Renal cortex interstitium (tissue), 15 donors: ENCODE measurements at places on chromosomes 3 and 15.

- DNase-seq = no peak
These were observed 87.8 kb downstream of the COL6A6 start for GRCh38 chr3:130604806-130605205.

DNA sequence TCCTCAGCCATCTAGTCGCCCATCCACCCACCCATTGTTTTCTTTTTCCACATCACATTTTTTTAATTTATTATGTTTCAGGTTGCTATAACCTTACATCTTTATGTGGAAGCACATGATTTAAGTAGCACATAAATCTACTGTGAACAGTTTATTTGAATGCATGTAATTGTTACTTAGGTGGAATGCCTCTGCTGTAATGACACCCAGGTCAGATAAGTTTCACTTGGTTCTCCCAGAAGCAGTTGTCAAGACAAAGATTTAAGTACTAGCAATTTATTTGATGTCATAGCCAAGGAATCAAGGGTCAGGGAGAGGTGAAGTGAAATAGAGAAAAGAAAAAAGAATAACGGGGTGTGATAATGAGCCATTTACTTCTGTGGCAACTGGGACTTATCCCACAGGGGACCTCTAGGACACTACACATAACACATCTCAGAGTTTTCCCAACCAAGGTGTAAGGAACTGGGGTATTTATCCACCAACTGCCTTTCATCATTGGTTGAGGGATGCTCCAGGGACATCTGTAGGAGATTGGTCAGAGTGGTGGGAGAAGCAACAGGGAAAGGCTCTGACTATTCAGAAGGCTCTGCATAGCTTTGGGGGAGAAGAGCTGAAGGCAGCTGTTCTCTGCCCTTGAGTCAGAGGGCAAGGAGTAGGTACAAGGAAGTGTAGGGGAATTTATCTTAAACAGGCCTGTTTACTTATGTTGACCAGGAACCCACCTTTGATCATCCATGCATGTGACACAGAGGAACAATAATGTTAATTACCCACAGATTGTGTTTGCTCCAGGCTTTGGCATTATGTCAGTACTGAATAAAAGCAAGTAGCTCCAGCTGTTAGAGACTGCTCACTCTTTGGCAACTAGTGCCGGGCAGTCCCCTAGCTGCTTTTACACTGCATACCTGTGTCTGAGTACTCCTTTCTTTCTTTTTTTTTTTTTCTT is 94.8 kb downstream of the CD200R1L start:
- DNase-seq = no peak

- no peak for DNase-seq
These were observed 98.9 kb upstream of the CHL1 start for GRCh38 chr3:97417-98258.

DNA sequence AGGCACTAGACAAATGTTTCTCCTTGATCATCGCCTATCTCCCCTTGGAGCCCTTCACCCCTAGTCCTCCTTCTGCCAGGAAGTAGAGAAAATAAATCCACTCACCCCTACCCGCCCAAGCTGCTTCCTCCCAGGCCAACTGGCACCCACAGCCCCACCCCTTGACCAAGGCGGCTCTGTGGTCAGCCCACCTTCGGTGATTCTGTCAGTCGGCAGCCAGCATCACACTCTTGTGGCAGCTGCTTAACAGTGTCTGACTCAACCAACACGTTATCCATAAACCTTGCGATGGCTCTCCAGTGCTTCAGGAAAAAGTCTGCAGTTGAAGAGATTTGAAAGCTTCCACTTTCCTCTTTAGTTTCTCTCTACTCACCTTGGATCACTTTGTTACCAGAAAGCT is 7.6 kb downstream of the SHF start:
- no peak for DNase-seq

GRCh38 chr3:111454551-111454950 is 87.4 kb upstream of the CD96 start:
- no peak for DNase-seq

DNA sequence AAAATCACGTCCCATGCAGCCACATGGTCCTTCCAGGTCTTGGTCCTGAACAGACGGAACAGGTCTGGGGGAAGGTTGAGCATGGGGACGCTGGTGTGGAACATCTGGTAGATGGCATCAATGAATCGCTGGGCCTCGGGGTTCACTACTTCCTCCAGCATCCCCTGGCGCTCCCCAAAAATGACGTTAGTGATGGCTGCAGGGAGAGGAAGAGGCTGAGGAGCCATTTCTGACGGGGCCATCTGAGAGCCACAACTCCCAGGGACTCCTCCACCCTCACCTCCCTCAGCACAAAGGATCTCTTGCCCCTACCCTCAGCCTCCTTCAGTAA is 23.7 kb downstream of the CYP11A1 start:
- no peak for DNase-seq

GRCh38 chr3:48919215-48920138 is 835 bp downstream of the ARIH2 start:
- peak; percentile 32 for DNase-seq

DNA sequence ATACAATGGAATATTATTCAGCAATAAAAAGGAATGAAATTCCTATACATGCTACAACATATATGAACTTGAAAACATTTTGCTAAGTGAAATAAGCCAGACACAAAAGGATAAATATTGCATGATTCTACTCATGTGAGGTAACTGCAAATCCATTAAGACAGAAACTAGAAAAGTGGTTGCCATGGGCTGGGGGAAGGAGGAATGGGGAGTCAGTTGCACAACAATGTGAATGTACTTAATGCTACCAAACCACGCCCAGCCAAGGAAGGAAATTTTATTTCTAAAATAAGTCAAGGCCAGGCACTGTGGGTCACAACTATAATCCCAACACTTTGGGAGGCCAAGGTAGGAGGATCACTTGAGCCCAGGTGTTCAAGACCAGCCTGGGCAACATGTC is 9.8 kb upstream of the GMPPB start:
- no peak for DNase-seq

GRCh38 chr3:140332131-140332530 is 345.7 kb upstream of the TRIM42 start:
- DNase-seq = no peak

DNA sequence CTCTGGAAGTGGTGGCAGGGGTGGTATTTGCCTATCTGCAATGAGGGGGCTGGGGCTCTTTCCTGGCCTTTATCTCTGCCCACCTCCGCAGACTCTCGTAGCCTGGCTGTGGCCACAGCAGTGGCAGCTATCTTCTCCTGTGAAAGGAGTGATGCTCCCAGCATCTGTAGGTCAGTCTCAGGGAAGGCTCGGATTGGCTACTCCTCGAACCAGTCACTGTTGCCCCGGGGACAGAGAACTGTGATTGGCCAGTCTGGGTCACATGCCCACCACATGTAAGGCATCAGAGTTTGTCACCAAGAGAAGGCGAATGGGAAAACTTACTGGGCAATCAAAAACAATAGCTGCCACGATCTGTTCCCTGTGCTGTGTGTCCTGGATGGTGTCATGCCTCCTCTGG is 30.1 kb upstream of the FGD5 start:
- DNase-seq = no peak

DNA sequence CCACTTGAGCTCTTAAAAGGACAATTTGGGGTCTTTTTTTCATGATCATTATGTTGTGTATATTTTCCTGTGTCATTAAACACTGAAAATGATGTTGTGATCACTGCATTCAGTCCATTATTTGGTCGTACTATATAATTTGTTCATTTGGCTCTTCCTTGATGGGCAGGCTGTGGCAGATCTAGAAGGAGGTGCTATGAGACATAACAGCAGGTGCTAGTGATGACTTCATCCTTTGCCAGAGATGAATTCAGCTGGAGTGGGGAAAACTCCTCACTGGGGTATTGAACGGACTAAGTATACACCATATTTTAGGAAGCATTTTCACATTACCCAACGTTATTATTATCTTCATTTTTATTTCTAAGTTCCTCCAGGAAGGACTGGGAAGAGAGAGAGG is 12.0 kb downstream of the CMTM7 start:
- no peak for DNase-seq

- DNase-seq = no peak
These were observed 957 bp downstream of the ADCY5 start for GRCh38 chr3:123447749-123448517.

DNA sequence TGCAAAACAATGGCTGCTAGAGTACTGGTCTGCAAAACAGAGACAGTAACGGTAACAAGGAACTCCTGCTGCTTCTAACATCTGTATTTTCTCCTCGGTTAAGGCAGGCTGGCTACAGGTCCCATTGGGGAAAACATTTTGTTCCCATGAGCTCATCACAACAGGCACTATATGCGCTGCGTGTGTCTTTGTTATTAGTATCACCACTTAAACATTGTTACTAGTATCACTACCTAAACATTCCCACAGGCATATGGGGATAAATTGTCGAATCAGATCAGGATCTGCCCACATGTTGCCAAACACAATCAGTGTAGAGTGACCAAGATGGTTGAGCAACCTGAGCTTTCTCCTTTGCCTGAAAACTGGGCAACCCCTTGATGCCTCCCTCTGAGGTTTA is 77.2 kb downstream of the TOP2B start:
- DNase-seq = no peak

DNA sequence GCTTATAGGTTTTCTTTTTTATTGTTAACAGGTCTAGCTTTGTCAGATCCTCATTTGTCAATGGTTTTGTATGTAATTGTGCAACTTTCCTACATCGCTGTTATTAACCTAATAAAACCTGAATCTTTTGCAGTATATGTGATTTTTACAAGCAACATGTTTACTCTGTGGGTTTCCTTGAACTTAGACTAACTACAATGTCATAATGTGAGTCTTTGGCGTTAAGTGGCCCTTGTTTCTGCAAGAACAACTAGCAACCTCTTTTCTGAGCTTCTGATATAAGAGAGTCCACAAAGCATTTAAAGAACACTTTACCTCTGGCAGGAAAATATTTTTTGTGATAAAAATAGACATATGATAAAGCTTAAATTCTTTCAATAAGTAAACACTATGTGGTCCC is 230.3 kb upstream of the CFAP20DC start:
- DNase-seq = no peak

GRCh38 chr15:57375827-57376695 is at the start of gene CGNL1:
CGNL1 (plus strand) TSS chr15:57376505; CDS start chr15:57438000, 61,495 bp downstream.
- no peak for DNase-seq
